ENCODE measurements at places on chromosomes 2 and 18.

- DNase-seq = no peak
Observed at GRCh38 chr2:222861411-222862105, 722 bp downstream of the ACSL3 start.

- no peak for DNase-seq
Observed at GRCh38 chr2:111155610-111156009, 34.9 kb downstream of the BCL2L11 start.

DNA sequence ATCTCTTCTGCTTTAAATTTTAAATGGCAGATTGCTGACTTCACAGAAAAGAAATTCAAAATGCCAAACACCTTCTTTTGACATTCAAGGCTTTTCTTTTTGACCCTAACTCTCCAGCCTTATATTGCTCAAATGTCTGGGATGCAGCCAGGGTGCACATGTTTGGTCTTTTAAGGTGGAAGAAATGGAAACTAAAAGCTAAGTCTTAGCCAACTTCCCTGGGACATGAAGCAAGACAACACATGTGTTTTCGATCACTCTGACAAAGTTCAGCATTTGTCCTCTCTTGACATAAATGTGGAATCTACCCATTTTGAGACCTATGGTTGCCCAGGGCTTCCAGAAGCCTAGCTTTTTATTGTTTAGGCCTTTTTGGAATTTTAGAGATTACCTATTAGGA lies 161.6 kb downstream of the RDH14 start:
- no peak for DNase-seq

DNA sequence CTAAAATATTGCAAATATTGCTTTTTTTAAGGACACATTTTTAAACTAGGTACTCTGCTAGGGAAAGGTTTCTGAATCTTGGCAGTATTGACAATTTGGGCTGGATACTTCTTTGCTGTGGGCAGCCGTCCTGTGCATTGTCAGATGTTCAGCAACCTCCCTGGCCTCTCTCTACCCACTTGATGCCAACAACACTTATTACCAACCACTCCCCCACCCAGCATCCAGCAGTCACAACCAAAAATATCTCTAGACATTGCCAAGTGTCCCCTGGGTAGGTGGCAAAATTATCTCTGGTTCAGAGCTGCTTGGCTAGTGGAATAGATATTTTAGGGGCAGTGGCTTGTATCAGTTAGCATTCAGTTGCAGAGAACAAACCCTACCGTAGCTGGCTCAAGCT lies 114.3 kb upstream of the PNPT1 start:
- DNase-seq = no peak

DNA sequence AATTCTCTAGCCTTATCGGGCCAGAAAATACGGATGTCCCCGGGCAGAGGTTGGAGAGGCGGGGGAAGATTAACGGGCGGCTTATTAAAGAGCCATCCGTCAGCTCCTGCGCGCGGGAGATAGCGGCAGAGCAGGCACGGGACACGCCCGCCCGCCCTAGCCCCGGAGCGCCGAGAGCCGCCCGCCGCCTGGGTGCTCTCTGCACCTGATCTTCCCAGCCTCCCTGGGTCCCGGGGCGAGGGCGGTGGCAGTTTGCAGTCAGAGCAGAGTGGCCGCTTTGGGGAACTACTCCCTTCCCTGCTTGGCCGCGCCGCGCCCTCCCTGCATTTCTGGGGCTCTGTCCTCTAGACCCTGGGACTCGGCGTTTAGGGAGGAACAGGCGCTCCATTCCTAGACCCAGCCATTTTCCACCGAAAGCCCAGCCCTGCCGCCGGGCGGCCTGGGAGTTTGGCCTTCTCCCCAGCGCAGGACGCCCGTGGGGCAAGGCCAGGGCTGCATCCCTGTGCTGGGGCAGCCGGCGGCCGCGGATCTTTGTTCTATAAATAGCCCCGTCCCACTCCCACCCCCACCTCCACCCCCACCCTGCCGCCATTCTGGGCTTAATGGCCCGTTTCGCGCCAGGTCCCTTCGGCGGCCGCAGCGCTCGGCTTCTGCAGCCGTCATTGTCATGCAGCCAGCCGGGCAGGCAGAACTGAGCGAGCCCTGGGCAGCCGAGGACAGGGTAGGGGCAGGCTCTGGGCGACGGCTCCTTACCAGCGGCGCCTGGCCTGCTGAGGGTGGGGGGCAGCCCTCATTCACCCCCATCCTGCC lies 6.6 kb downstream of the GAD1 start:
- DNase-seq = no peak

- DNase-seq = no peak
Observed at GRCh38 chr18:51425475-51425874, 228.0 kb upstream of the MEX3C start.

DNA sequence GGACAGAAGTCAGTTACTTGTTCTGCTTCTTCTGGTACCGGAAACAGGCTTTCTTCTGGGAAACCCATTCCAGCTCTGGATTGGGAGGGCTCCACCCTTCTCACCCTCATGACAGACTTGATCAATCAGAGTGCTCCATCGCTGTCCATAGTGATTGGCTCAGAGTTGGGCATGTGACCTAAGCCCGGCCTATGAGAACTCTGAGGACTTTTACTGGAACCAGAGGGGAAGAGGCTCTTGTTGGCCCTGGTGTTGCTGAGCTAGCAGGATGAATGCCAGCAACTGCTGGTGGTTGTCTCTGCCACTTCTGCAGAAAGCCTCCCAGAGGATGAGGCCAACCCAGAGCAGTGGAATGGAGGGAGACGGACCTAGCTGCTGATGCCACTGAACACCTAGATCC lies 33.3 kb downstream of the TMEM37 start:
- no peak for DNase-seq

DNA sequence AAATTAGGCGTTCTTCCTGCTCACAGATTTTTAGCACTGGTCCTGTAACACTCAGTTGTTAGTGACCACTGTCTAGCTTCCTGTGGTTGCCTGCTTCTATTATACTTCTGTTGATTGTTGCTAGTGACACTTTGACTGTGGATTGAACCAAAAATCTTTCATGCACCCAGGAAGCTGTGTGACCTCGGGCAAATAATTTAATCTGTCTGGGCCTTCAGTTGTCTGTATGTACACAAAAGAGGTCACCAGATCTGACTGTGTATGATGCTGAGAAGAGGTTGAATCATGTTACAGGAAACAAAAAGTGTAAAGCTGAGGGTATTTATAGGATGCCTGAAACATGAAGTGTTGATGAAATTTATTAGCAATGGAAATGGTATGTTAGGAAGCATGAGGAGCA lies 12.7 kb downstream of the ICOS start:
- DNase-seq = no peak

DNA sequence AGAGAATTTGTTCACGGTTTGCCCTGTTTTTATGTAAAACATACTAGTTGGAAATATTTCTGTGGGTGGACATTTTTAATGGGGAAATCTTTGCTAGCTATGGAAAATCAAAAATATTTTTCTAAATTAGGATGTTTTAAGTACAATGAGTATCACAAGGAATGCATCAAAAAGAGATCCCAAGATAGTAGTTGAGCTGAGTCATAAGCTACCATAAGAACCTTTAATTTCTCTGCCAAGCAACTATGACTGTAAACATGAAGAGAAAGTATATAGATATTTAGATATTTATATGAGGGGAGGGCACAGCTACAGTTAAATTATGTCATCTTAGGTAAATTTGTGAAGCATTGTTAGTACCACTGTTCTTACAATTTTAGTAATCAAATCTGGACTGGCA lies 646.2 kb downstream of the XIRP2 start:
- no peak for DNase-seq

DNA sequence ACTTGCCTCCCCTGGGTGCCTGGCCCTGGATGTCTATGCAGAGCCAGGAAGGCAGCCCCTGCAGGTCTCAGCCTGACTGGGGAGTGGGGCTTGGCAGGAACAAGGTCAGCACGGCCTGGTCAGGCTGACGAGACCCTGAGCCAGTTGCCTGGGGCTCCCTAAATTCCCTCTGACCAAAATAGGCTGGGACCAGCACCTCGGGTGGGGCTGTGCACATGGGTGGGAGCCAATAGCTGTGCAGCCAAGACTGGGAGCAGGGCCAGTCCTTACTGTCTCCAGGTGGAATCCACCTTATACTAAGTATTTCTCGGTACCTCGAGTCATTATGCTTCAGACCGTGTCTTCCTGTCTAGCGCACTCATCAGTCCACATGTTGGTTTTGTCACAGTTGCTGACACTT lies 11.4 kb upstream of the IL1R2 start:
- DNase-seq = no peak

DNA sequence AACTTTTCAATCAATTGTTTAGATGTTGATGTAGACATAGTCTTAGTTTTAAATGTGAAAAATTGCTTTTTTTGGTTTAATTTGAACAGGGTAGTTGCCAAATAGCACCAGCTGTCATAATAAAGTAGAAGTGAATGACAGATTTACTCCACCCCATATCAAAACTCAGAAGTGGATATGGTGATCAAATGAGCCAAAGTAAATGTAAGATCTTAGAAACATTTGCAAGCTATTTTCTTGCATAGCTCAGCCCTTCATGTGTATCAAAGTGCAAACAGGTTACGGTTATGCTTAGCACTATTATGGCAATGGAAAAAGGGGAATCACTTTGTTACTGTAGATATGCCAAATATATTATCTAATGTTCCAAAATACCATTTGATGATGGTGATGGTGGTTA lies 540.9 kb upstream of the NRP2 start:
- no peak for DNase-seq

DNA sequence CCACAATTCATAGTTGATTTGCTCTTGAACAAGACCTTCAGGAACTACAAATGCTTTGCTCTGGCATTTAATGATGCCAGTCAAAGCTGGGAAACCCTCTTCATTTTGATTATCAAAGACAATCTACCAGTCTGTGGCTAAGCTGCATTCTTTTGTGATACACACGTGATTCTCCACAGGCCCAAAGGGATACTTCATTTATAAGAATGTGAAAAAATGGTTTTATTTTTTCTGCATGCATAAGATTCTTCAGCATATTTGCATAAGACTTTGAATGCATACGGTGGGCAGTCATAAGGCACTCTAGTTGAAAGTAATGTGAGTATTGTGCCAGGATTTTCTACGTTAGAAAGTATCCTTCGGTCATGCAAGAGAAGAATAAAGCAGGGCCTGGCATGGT lies 33.0 kb upstream of the ARL5A start:
- DNase-seq = no peak

DNA sequence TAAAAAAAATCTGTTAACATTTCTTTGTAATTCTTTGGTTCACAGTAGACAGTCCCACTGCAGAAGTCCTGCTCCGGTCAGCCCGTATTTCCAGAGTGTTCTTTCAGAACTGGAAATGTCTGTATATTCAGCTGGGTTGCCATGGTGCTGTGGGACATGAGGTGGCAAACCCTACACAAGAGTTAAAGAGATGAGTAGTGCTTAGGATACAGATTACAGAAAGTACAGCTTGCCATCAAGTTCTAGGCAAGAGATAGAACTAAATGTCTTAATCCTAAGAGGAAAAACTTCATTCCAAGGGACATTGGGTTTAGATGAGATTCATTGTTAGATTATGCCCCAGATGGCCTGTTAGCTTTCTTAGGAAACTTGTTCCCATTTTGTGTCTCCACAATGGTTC lies 60.1 kb downstream of the FMNL2 start:
- DNase-seq = no peak

- DNase-seq = no peak
Observed at GRCh38 chr2:73987109-73987947, 2.6 kb downstream of the TET3 start.

DNA sequence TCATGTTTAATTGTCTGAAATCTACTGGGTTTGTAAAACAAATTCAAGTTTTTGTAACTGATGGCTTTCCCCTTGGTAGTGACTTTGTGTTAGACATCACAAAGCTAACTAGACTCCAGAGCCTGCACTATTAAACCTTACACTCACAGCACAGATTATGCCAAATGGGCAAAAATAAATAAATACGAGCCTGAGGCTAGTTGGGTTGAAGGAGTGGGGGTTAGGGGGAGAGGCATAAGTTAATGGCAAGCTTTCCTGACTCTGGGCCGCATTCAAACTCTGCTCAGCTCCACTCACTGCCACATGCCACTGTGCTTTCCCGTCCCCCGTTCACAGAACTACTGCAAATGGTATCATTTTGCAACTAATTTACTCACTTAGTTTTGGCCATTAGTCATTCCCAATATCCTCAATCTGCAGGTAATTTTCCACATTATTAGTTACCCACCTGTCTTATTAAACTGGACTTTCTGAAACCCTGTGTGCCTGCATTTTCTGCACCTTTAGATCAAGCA lies 1079.9 kb upstream of the PIK3C3 start:
- no peak for DNase-seq

DNA sequence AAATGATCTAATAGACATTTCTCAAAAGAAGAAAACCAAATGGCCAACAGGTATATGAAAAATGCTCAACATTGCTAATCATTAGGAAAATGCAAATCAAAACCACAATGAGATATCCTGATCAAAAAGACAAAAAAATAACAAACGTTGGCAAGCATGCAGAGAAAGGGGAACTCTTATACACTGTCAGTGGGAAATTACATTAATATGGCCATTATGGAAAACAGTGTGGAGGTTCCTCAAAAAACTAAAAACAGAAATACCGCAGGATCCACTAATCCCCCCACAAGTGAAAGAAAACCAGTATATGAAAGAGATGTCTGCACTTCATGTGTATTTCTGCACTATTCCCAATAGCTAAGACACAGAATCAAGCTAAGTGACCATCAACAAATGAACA lies 57.7 kb upstream of the CTIF start:
- no peak for DNase-seq

- DNase-seq = no peak
Observed at GRCh38 chr2:37564356-37564755, 107.1 kb downstream of the CDC42EP3 start.

DNA sequence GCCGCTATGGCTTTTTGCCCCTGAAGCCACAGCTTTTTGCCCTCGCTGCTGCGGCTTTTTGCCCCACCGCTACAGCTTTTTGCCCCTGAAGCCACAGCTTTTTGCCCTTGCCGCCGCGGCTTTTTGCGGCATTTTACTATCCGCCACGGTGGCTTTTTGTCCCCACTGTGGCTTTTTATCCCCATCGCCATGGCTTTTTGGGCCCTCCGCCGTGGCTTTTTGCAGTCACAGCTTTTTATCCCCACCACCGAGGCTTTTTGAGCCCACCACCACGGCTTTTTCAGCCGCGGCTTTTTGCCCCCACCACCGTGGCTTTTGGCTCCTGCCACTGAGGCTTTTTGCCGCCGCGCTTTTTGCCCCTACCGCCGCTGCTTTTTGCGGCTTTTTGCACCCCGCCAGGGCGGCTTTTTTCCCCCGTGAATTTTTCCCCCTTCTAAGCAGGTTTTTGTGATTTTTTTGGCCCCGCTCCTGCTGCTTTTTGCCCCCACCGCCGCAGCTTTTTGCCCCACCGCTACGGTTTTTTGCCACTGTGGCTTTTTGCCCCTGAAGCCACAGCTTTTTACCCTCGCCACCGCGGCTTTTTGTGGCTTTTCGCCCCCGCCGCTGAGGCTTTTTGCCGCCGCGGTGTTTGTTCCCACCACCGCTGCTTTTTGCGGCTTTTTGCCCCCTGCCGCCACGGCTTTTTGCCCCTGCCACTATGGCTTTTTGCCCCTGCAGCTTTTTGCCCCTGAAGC lies 2797.2 kb upstream of the TEKT4 start:
- no peak for DNase-seq

- no peak for DNase-seq
Observed at GRCh38 chr2:3169106-3169870, 208.3 kb downstream of the EIPR1 start.
